ENCODE measurements at places on chromosomes 1 and 21. TPM values are rescaled to one million over a fixed set of nuclear protein-coding genes. Genes with fewer than 3 reads are reported as not detected.

The NCMAP gene
- total RNA-seq = 0.08 TPM

The SGIP1 gene
- total RNA-seq = not detected

The AADACL4 gene
- not detected for total RNA-seq

The MAP3K21 gene
- total RNA-seq = 8.3 TPM

The OR2G6 gene
- total RNA-seq = not detected

The DMBX1 gene
- total RNA-seq = 0.61 TPM

The DIO1 gene
- not detected for total RNA-seq

The FNDC5 gene
- total RNA-seq = 0.25 TPM

The AQP10 gene
- not detected for total RNA-seq

The DYRK3 gene
- 9.7 TPM for total RNA-seq

The STPG1 gene
- 6.9 TPM for total RNA-seq

The TNFRSF18 gene
- total RNA-seq = 0.17 TPM

The ATP6V1G3 gene
- not detected for total RNA-seq

The KCNJ15 gene
- total RNA-seq = not detected

The ERRFI1 gene
- 233 TPM for total RNA-seq

The PLCH2 gene
- total RNA-seq = 0.24 TPM

The DDI2 gene
- 9.2 TPM for total RNA-seq

The KRTAP19-1 gene
- not detected for total RNA-seq

The TMPRSS3 gene
- total RNA-seq = 0.25 TPM

The PIGR gene
- 0.05 TPM for total RNA-seq

The PROK1 gene
- not detected for total RNA-seq
